ENCODE measurements at places on chromosomes 12 and 14.
A peak's percentile ranks its signal among the peaks of the same experiment; 100 is the strongest.

DNA sequence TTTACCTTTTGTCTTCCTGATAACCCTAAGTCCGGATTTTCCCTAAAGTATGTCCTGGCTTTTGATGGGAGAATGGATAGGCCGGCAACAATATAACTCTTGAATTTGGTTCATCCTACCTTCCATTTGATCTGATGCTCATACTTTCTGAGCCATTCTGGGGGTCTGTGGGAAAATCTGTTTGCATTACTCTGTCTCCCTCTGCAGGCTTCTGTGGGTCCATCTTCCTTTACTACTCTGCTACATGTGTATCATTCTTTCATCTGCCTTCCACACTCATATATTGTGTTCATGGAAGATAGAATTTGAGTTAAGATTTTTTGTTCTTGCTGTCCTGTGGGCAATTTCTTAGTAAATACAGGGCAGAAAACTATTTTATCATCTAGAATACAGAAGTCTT, 101.5 kb downstream of the NAV3 start:
- DNase-seq = no peak

DNA sequence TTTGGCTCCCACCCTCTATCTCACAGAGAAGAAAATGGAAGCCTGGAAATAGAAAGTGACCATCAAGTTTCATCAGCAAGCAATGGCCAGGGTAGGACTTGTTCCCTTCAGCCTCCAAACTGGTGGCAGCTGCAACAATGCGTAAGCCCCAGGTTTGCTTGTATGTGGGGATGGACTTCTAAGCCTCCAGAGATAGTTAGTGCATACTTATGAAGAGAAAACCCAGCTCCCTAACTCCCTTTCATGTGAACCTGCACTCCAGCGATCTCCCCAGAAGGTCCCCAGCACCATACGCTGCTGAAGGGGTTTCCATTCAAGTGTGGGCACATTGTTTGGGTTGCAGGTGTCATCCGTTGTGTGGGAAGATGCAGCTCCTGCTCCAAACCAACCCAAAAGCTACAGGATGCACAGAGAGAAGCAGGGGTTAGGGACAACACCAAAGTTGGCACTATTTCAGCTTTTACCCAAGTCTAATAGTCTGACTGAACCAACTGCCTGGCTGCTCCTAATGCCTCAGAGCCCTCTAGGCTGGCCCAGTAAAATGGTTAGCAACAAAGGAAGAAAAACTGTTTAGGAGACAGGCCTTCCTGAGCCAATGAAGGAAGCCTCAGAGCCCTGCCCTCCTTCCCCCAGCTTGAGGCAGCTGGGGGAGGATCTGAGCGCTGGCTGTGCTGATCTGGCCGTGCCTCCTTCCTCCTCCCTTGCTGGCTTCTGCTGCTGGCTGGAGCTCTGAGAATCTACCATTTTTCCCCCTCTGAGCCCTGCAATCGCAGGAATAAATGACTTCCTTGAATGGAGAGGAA, 12.3 kb downstream of the ZFP36L1 start:
- no peak for DNase-seq

GRCh38 chr14:64186231-64187129, 107.7 kb downstream of the ESR2 start:
- no peak for DNase-seq

GRCh38 chr14:28656704-28657255, 109.8 kb upstream of the FOXG1 start:
- no peak for DNase-seq

DNA sequence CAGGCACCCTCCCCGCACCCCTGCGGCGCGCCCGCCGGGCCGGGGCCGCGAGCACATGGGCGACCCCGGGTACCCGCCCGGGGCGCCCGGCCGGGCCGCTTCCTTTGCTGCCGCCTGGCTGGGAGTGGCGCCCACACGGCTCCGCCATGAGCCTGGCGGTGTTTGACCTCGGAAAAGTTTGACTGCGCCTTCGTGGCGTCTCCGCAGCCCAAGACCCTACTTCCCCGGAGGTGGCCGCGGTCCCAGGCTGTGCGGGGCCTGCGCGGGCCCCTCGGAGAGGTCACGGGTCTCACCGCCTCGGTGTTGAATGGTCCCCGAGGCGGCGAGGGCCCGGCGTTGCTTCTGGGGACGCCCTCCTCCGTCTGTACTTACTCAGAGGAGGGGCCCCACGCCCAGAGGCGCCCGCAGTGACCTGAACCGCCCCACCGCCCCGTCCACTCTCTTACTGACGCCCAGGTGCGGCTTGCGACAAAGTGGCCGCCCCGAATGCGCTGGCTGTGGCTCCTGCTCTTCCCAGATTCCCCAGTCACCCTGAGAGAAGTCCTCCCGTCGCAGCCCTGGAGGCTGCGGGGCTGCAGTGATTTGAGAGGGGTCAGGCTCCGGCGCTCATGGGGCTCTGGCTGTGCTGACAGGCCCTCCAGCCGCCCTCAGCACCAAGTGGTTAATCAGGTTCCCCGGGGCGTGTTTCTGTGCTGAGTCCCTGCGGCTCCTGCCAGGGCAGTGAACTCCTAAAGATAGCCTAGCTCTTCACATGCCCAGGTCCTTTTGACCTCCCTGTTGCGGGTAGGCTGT, 5.8 kb downstream of the KMT5A start:
- no peak for DNase-seq

DNA sequence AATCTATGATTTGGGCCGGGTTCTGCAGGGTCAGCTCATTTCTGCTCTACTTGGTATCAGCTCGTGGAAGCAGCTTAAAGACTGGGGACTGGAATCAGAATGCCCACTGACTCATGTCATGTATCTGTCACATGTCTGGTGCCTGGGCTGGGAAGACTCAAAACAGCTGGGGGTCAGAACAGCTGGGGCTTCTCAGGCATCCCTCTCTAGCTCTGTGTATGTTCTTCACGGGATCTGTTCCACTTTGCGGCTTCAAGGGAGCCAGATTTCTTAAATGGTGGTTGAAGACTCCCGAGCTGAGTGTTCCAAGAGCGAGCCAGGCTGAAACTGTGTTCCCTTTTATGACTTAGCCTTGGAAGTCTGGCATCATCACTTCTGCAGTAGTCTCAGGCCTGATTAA, 11.9 kb downstream of the AEBP2 start:
- no peak for DNase-seq

DNA sequence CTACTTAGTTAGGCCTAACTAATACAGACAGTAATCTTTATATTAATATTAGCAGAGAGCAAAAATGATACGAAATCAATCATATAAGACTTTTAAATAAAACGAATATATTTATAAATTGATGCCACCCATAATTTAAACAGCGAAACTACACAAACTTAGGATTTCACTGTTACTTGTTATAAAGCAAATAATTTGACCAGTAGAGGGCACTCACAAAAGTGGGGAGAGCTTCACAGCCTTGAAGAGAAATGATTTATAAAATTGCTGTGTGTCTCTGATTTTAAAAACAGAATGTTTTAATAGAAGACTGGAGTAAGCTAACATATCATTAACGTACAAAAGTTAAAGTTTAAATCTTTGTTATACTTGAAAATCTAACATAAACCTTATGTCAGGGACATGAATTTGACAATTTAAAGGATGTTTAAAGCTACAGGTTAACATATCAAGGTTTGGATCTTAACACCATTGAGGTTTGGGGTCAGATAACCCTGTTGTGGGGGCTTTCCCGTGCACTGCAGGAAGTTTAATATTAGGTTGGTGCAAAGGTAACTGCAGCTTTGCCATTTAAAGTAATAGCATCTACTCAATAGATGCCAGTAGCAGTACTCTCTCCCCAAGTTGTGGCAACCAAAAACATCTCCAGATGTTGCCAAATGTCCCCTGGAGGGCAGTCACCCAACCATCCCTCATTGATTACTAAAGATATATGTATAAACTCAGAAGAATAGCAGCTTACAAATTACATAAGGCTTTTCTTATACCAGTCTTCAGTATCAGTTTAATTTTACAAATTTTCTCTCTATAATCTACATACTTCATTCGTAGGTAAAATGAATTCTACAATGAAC, 9.3 kb downstream of the KRAS start:
- no peak for DNase-seq

- no peak for DNase-seq
These were observed 17.0 kb downstream of the VCPKMT start for GRCh38 chr14:50099335-50099734.

- no peak for DNase-seq
These were observed 158.1 kb downstream of the ATP23 start for GRCh38 chr12:58099476-58099875.

GRCh38 chr12:45256721-45257120, 40.8 kb downstream of the ANO6 start:
- DNase-seq = no peak

- no peak for DNase-seq
These were observed 37.9 kb downstream of the GCN1 start for GRCh38 chr12:120156315-120157259.

- no peak for DNase-seq
These were observed 332.5 kb downstream of the CCER1 start for GRCh38 chr12:90622431-90622830.

GRCh38 chr12:57736741-57737466, 1.6 kb downstream of the AGAP2 start:
- DNase-seq = no peak

DNA sequence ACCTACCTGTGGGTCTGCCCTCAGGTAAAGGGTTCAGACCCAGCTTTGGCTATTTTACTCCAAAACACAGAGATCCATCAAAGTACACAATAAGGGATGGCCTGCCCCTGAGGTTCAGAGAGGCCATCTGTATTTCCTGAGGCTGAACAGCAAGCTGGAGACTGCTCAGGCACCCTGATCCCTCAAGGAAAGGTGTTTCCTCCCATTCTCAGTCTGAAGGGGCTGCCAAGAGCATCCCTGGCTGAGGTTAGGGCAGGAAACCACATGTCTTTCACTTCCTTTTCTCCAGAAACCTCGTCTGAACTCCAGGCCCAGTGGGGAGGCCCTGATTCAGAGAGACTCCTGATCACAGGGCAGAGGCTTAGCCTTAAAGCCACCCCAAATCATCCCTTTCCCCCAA, 1.5 kb downstream of the RILPL1 start:
- DNase-seq = no peak

DNA sequence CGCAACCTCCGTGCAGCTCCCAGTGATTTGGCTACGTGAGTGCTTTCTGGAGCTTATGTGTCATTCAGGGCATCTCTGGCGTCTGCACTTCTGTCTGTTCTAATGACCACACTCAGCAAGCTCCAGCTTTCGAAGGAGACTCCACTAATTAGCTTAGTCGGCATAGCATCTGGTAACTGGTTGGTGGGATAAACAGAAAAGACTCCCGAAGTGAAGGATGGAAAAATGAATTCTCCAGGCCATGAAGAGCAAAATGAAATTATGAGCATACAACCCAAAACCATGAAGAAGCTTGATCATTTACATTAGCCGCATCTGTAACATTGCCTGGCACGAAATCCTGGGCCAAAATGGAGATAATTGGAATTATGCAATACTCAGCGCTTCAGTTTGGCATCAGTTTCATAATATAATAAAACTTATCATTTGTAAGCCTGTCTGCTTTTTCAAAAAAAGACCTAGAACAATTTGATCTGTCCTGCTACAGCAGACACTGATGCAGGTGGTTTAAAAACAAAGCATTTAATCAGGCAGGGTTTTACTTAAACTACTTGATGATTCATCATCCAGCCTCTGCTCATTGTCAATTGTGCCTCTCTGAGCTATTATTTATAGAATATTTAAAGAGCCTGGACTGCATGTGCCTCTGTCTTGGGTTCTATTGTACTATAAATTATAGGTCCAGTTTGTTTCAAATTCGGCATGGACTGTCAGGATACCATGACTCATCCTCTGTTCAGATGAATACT, 87.4 kb downstream of the SYT1 start:
- no peak for DNase-seq

GRCh38 chr14:100546051-100546443, 41.2 kb downstream of the BEGAIN start:
- DNase-seq = peak; percentile 14

- no peak for DNase-seq
These were observed 7.3 kb downstream of the IFFO1 start for GRCh38 chr12:6548556-6548955.

GRCh38 chr14:54040846-54041245, 84.2 kb upstream of the BMP4 start:
- no peak for DNase-seq

DNA sequence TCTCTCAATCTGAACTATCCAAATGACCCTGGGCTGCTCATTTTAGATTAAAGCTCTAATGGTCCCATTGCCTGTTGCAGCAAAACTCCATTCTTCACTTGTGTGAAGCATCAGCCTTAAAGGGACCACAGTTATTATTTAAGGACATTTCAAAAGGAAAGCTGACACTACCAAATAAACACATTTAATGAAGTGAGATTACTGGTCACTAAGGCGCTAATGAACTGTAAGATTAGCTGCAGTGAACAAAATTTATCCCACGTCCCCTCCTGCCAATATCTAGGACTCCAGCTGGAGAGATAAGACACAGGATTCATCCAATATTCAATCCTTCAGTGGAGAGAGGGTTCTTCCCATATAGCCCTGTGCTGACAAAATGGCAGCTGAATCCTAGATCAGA, 1029.2 kb upstream of the SEL1L start:
- no peak for DNase-seq

DNA sequence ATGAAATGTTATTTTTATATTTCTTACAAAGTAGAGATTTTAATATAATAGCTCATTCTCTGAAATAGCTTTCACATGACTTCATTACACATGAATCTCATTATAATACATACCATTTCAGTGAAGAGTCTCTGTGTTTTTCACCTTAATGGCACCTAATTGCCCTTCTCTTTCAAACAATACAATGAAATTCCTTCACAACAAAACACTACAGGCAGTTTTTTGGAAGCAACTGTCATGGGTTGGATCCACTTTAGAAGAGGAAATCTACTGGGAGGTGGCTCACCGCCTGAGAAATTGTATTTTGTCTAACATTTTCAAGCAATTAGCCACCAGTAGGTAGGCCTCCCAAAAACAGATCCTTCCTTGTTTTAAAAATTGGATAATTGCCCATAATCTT, 40.3 kb upstream of the RGS6 start:
- DNase-seq = no peak

- DNase-seq = no peak
These were observed 8.8 kb downstream of the RASSF3 start for GRCh38 chr12:64618953-64619590.

DNA sequence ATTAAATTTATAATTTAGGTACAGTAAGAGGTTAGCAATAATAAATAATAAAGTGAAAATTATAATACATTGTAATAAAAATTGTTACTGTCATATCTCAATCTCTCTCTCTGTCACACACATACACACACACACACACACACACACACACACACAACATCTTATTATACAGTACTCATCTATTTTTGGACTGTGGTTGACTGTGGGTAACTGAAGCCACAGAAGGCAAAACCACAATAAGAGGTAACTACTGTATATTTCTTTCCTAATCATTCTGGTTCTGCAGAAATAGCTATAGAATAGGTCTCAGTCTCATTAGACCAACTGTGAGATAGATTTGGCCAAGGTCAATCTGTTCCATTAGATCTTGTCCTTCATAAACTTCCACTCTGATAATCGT, 33.1 kb upstream of the PTPRO start:
- DNase-seq = no peak

GRCh38 chr12:43571885-43572284, 19.9 kb upstream of the ADAMTS20 start:
- DNase-seq = no peak
